ENCODE measurements at places on chromosomes 4 and X.

- no peak for DNase-seq
Measured at GRCh38 chr4:98150092-98150761, 7.0 kb upstream of the STPG2 start.

GRCh38 chr4:168309781-168310180, 8.8 kb downstream of the DDX60 start:
- DNase-seq: no peak

- DNase-seq: no peak
Measured at GRCh38 chrX:150572206-150572605, 3.8 kb downstream of the MTM1 start.

DNA sequence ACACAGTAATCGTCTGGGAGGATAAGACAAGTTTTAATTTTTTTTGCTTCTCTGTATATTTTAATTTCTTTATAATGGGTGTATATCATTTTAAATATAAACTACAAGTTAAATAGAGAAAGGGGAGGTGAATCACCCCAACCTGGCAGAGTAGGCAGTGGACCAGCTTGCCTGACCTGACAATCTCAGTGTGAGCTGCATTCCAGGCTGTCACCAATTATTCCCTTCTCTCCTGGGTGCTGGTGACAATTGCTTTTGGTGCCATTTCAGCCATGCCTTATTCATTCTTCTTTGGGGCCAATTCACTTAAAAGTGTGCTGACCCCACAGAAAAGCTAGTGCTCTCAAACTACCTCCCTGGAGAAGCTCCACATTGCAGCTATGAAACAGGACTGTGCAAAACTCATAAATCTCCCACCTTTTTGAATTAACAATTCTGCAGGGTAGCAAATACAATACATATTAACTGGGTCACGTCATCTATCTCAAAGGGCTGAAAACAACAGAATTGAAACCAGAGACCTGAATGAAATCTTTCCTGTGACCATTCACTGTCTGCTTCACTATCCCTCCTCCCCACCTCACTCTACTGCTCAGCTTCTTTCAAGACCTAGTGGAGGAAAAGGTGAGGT, 359.0 kb downstream of the HS3ST1 start:
- no peak for DNase-seq

DNA sequence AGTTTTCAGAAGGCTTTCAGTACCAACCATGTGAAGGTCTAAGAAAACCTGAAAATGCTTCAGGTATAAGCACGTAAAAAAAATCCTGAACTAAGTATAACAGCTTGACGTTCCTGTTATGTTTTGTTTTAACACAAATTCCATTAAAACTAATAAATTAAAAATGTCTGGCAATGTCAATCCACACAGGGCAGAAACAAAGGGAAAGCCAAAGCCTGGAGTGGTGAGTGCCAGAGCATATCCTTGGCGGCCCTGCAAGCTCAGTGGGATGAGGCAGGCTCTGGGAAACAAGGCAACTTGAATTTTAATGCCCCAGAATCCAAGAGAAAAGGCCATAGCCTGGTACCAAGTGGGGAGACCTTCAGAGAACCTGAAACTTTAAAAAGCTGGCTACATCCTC, 78.2 kb downstream of the EPHA5 start:
- DNase-seq: no peak

- no peak for DNase-seq
Measured at GRCh38 chrX:41335198-41335957, 1.4 kb downstream of the DDX3X start.

GRCh38 chr4:144799486-144799885, 153.5 kb downstream of the HHIP start:
- DNase-seq: no peak

- no peak for DNase-seq
Measured at GRCh38 chr4:99845179-99845578, 28.6 kb downstream of the DAPP1 start.

GRCh38 chr4:175833574-175834311, 21.7 kb upstream of the GPM6A start:
- no peak for DNase-seq

DNA sequence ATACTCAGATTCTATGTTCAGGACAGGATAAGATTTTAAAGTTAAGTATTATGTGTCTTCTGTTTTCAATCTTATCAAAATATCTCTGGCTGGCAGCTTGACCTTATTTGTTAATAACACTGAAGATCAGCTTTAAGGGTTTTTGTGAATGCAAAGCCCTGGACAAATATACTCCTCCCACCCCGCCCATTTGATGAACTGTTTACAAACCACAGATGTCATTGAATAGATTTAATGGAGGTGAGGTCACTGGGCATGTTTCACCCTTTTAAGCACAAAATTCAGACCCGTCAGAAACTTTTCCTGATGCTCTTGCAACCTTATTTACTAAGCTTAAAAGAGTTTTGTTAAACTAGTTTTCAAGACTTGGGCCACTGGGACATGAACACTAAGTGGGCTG, 10.1 kb upstream of the CXCL8 start:
- DNase-seq: no peak

DNA sequence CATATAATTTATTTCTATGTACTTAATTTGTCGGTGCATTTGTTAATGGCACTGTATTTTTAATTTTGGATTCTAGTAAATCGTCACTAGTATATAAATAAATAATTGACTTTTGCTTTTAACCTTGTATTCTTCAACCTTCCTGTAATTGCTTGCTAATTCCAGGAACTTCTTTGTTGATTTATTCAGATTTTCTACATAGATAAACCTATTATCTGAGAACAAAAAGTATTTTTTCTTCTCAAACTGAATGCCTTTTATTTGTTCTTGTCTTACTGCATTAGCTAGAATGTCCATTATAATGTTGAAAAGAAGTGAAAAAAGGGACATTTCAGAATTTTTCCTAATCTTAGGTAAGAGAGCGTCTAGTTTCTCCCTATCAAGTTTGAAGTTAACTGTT, 839.1 kb downstream of the SH3BGRL start:
- DNase-seq: no peak

DNA sequence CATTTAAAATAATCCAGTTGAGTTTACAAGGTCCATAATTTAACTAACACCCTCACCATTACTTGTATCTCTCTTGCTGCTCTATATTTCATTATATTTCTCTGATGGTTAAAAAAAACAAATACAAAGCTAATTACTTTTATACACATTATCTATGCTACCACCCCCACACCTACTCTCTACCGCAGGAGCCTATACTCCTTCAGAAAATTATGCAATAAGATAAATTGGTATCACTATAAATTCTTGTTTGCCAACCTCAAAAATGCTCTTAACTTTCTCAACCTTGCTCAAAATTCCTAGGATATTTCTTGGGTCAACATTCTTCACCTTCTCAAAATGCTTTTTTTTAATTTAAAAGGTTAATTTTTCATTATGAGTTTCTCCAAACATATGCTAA, 282.7 kb downstream of the KCTD8 start:
- DNase-seq: no peak

GRCh38 chr4:112853662-112854256, 195.7 kb upstream of the ANK2 start:
- no peak for DNase-seq

- DNase-seq: no peak
Measured at GRCh38 chrX:129648514-129649267, 6.1 kb downstream of the APLN start.

DNA sequence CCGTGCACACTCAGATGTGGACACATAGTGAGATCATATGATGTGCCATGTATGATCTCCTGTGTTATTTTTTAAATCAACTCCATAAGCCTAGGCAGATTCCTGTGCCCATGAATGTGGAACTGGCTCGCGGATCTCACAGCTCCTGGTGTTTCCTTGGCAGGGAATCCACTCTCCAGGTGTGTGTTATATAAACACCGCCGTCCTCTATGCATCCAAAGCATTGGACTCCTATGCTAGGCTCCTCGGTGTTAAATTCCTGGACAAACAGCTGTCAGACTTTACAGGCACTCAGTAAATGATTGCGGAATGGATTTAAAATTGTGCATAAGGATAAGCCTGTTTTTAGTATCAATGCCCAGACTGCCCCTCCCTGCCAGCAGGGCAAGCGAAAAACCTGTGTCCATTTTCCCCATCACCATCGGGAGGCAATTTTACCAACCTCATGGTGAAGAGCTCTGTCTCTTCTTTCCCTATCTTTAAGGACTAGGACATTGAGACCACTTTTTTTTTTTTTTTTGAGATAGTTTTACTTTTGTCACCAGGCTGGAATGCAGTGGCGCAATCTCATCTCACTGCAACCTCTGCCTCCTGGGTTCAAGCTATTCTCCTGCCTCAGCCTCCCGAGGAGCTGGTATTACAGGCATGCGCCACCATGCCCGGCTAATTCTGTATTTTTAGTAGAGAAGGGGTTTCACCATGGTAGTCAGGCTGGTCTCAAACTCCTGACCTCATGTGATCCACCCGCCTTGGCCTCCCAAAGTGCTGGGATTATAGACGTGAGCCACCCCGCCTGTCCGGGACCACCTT, 23.6 kb upstream of the GPR78 start:
- no peak for DNase-seq

GRCh38 chr4:56683455-56683854, 2.4 kb upstream of the HOPX start:
- DNase-seq: no peak

DNA sequence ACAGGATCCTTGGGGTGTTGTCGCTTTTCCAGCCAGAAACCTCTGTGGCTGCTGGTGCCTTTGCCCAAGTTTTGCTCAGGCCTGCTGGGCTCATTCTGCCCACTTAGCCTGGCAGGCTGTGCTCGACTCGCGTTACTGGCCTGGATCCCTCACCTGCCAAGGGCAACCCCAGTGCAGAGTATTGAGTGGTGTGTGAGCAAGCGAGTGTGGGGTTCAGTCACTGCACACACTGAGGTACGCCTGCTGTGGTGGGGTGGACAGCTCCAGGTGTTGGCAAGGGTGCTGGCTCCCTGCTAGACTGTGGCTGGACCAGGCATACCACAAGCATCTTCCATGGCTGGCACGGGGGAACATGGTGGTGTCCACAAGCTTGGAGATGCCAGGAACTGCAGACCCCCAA, 22.6 kb downstream of the SPCS3 start:
- DNase-seq: no peak

- no peak for DNase-seq
Measured at GRCh38 chrX:9362363-9362928, 102.4 kb upstream of the TBL1X start.

- no peak for DNase-seq
Measured at GRCh38 chr4:76943129-76943620, 6.4 kb upstream of the SEPTIN11 start.

- no peak for DNase-seq
Measured at GRCh38 chrX:123271902-123272301, 87.8 kb downstream of the GRIA3 start.

- DNase-seq: no peak
Measured at GRCh38 chr4:71665358-71665757, 118.5 kb downstream of the GC start.

- DNase-seq: no peak
Measured at GRCh38 chr4:142583708-142584107, 262.4 kb downstream of the INPP4B start.

GRCh38 chr4:10635091-10635490, 49.5 kb downstream of the CLNK start:
- DNase-seq: no peak

- DNase-seq: no peak
Measured at GRCh38 chrX:150509703-150510102, 58.7 kb upstream of the MTM1 start.

DNA sequence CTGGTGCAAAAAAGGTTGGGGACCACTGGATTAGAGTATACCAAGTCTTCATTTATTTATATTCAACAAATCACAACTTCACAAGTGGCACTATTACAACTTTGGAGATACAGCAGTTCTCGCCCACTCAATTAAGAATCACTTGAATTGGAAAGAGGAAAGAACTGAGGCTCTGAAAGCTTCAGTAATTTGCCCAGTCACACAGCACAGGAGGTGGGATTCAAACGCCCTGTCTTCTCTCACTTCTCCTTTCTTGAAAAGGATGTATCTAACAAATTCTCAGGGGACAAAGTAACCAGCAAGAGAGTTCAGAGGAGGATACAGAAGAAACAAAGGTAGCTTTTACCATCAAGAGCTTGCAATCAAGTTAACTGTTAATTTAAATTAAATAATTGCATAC, 12.4 kb downstream of the SMIM14 start:
- DNase-seq: no peak

- no peak for DNase-seq
Measured at GRCh38 chrX:129650183-129650689, 4.5 kb downstream of the APLN start.

DNA sequence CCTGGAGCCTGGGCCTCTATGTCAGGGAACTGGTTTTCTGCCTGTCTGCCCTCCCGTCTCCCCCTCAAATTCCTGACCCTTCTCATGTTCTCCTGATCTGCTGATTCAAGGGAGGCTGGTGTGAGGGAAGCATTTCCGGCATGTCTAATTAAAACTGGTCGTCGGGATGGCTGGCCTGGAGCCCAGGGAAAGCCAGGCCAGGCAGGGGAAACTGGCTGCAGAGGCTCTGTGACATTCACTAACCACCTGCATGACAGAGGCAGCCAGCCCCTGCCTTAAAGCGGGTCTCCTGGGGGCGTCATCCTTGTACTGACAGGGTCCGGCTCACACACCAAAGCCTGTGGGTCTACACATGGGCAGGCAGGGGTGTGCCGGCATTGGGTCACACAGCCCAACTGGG, 35.2 kb downstream of the ABLIM2 start:
- peak; percentile 40 for DNase-seq

- DNase-seq: no peak
Measured at GRCh38 chrX:37646254-37646653, 39.3 kb upstream of the XK start.

GRCh38 chr4:11312389-11312788, 116.3 kb downstream of the HS3ST1 start:
- peak; percentile 41 for DNase-seq

GRCh38 chr4:96983830-96984229, 1143.9 kb downstream of the PDHA2 start:
- DNase-seq: peak; percentile 17

DNA sequence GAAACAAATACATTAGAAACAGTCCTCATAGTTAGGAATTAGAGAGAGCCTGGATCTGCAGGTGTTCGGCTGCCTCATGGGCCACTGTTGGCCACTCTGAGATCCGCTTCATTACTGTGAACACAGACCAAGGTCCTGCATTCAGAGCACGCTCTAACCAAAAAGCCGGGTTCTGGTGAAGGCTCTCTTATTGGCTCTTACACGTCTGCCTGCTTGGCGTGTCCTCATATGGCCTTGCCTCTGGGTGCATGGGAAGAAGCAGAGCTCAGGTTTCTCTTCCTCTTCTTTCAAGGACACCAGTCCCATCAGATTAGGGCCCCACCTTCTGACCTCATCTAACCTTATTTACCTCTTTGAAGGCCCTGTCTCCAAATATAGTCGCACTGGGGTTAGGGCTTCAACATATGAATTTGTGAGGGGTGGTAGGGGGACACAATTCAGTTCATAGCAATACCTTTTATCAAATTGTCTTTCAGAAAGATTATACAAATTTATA, 37.1 kb upstream of the ELF2 start:
- DNase-seq: no peak

Data from urothelium cell line (cell line).